ENCODE measurements at places on chromosomes 3 and 15.
A peak's percentile ranks its signal among the peaks of the same experiment; 100 is the strongest.

DNA sequence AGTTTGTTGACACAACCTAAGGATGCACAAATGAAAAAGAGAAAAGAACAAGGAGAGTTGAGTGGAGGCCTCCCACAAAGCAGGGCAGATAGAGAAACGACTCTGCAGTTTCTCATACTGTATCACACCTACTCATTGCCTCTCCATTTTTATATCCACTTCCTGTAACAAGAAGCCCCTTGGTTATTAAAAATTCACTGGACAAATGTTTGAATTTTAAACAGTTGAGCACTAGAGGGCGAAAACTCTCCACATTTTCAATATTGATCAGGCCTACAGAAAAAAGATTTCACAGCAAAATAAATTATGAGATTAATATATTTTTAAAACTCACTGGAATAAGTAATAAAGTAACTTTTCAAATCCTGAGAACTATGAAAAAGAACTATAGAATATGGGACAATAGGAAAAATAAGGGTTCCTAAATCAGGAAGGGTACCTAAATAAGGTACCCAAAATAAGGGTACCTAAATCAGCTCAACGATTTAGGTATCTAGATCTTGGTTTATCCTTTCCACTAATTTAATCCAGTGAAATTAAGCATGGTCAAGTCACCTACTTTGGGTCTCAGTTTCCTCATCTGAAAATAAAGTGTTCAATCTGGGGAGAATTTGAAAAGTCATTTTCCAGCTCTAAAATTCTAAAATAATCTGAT, 47.0 kb upstream of the PPIB start:
- peak; percentile 50 for DNase-seq

GRCh38 chr15:80494351-80494751, 90.2 kb downstream of the ARNT2 start:
- no peak for DNase-seq

GRCh38 chr3:156665291-156665690, 9.1 kb upstream of the TIPARP start:
- no peak for DNase-seq

GRCh38 chr15:45457220-45457619, 65.3 kb downstream of the SLC30A4 start:
- no peak for DNase-seq

DNA sequence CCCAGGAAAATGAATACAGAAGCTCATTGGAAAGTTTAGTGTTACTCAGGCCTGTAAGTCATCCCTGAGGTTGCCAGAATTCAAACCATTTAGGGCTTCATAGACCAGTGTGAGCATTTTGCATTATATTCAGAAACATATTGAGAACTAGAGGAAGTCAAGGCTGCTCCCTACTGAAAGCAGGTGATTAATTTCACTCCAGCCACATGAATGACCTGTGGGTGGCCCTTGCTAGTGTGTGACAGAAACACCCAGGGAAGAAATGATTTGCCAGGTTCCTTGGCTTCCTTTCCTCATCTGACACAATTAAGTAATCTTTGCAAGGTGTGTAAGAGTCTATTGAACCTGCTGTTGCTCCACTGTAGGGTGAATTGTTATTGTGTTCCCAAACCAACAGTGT, 61.8 kb downstream of the GAP43 start:
- no peak for DNase-seq

GRCh38 chr3:38516669-38517068, 20.5 kb downstream of the EXOG start:
- no peak for DNase-seq

DNA sequence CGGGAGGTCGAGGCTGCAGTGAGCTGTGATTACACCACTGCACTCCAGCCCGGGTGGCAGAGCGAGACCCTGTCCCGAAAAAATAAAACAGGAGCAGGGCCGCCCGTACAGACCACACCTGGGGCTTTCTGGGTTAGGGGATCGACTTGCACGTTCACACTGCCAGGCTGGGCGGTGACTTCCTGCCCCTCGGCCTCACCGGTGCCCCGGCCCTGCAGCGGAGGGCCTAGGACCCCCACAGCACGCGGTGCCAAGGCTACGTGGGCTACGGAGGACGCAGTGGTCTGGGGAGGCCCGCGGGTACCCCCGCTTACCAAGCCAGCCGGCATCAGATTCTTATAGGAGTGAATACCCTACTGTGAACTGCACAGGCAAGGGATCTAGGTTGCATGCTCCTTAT, 11.6 kb upstream of the TTC14 start:
- no peak for DNase-seq

- no peak for DNase-seq
Measured at GRCh38 chr3:175129126-175129525, 270.0 kb downstream of the NAALADL2 start.

DNA sequence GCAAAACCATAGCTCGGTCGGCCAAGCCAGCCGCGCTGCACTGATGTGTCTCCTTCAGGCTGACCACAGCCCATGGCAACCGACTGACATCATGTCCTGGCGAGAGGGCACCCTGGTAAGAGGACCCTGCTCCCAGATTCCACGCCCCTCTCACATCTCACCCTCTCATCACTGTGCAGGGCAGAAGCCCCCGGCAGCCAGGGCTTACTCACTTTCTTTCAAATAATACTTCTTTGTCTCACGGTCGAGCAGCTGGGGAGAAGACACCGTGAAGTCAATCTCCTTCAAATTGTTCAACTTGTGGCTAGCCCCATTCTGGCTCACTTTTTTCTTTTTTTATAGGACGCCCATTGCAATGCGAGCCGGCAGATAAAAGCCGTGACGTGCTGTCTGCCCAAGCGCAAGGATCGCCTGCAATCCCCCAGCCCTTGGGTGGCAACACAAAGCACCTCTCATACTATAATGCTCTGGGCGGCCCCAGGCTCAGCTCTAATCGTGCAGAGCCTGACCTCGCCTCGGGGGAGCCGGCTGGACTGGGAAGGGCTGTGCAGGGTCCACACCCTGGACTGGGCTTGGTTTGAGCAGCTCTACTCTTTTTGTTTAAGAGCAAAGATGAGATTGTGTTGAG, 33.6 kb downstream of the VGLL4 start:
- DNase-seq, result no peak

GRCh38 chr15:25509703-25510102, 70.9 kb upstream of the UBE3A start:
- no peak for DNase-seq

DNA sequence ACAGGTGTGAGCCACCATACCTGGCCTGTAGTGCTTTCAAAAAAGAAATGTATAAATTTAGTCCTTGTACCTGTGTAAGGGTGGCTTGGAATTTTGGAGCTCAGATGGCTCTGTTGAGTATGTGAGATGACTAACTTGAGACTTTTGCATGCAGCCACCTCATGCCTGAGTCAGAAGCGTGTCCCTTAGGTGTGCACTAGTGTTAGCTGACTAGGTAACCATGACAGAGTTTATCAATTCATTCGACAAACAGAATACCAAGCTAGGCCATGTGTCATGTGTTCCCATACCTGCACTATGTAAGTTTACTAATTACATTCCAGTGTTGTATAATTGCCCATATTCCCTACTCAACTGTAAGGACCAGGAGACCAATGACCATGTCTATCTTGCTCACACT, 4.0 kb upstream of the ZNF639 start:
- DNase-seq, result no peak

DNA sequence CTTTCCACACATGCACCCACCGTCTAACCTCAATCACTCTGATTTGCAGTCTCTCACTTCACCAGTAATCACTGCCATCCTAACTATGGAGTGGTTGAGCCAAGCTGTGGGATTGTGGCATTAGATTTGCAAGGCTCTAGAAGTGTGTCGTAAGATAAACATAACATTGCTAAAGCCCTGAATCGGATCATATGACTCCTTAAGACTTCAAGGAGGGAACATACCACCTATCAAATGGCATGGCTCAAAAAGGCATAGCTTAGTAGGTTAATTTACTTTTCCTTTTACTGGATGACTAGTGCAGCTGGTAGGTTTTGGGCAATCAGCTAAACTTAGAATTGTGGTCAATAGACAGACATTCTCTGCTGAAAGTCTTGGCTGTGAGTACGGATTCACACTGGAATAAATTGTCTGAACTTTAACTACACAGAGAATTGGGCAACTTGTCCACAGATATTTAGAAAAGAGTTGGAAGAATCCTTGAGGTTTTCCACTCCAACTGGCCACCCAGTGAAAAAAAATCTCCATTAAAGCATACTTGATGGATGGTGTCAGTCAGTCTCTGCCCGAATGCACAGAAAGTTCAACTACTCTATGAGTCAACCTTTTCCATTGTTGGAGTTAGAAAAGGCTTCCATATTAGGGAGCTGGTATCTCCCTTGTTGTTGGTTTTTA, 476.7 kb upstream of the CBLB start:
- DNase-seq, result no peak

- no peak for DNase-seq
Measured at GRCh38 chr3:143648218-143648617, 200.1 kb downstream of the SLC9A9 start.

DNA sequence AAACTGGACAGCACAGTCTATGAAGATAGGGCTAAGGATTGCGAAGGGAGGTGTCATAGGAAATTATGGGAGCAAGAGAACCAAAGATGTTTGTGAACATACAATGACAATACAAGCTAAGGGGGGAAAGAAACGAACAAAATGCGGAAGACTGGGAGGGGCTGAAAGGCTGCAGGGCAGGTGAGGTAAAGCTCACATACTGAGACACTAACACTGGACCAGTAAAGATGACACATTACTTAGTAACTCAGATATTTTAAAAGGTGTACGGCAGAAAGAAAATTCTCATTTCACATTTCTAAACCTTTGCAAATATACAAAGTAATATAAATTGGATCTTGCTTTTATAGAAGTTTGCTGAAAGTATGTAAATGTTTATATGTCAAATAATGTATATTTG, 10.1 kb downstream of the CLDND1 start:
- no peak for DNase-seq

DNA sequence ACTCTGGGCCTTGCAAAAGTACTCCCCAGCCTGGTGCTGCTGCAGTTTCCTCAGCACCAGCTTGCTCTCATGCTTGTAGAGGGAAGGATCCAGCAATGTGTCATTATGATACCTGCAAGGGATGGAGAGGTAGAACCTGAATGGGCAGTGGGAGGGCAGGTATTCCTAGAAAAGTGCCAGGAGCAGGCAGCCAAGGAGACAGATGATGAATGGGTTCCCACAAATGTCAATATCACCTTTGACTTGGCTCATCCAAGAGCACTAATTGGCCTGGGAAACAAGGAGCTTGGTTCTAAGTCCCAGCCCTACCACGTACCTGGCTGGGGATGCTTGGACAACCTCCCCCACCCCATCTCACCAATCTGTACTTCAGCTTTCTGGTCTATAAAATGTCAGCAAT, 9.4 kb downstream of the CILP start:
- DNase-seq, result no peak

- DNase-seq, result no peak
Measured at GRCh38 chr3:143897576-143898295, 49.5 kb upstream of the SLC9A9 start.

GRCh38 chr3:149459491-149460059, 14.9 kb upstream of the TM4SF4 start:
- DNase-seq, result no peak

GRCh38 chr3:47464588-47464987, 11.2 kb downstream of the SCAP start:
- DNase-seq, result no peak

- no peak for DNase-seq
Measured at GRCh38 chr3:86180696-86181095, 810.3 kb downstream of the VGLL3 start.

DNA sequence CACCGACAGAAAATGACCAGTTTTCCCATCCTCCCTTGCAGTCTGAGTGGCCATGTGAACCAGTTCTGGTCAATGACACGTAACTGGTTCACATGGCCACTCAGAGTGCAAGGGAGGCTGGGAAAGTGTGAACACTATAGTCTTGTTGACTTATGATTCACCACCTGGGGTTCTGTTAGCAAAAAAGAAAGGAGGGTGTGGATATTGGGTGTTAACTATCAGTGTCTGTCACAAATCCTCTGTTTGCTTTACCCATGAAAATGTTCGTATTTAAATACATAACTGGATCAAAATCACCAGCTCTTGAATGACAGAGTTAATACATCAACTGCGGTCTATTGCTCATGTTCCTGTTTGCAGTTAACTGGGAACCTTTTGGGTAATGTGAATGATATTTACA, 92.3 kb downstream of the ADAMTSL3 start:
- DNase-seq, result no peak

- DNase-seq, result no peak
Measured at GRCh38 chr15:69697916-69698315, 245.3 kb downstream of the RPLP1 start.

- no peak for DNase-seq
Measured at GRCh38 chr3:186790261-186790981, 7.0 kb downstream of the EIF4A2 start.

- DNase-seq, result no peak
Measured at GRCh38 chr15:79540551-79540950, 108.4 kb downstream of the MINAR1 start.

GRCh38 chr3:146161663-146162002, 649 bp upstream of the PLOD2 start:
- no peak for DNase-seq

DNA sequence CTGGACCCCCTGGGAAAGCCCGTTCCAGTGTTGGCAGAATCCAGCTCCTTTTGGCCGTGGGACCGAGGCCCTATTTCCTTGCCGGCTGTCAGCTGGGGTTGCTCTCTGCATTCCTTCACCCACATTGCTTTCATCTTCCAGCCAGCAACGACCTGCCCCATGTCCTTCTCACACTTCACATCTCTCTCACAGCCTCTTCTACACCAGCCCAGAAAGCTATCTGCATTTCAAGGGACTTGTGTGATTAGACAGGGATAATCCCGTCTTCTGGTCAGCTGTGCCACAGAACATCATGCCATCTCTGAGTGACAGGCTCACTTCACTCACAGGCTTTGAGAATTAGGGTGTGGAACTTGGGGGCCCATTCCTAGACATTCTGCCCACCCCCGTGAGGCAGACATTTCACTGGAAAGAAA, 16.4 kb downstream of the EFCC1 start:
- no peak for DNase-seq

DNA sequence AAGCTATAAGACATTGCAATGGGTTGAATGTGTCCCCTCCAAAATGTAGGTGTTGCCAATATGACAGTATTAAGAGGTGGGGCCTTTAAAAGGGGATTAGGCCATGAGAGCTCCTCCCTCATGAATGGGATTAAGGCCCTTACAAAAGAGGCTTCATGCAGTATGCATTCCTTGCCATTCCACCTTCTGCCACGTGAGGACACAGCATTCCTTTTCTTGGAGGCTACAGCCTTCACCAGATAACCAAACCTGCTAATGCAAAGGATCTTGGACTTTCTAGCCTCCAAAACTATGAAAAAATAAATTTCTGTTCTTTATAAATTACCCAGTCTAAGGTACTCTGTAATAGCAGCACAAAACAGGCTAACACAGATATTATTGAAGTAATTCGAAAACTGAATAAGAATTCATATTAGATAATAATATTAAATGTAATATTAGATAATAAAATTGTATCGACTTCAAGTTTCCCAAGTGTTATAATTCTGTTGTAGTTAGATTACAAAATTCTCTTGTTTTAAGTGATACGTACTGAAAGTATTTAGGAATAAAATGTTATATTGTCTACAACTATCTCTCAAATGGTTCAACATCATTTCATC, 29.4 kb upstream of the ATP8B4 start:
- no peak for DNase-seq

- no peak for DNase-seq
Measured at GRCh38 chr3:30124435-30125370, 481.7 kb upstream of the TGFBR2 start.

Data from hematopoietic multipotent progenitor cell treated with erythropoietin and hydrocortisone succinate and interleukin-3 and kit ligand, for 15 days (in vitro differentiated cells).